ENCODE measurements at places on chromosomes 1 and 21. TPM values are rescaled to one million over a fixed set of nuclear protein-coding genes. Genes with fewer than 3 reads are reported as not detected.

PIK3R3 gene
- total RNA-seq, result 1.4 TPM

RPS6KA1 gene
- 139 TPM for total RNA-seq

TRIM63 gene
- total RNA-seq, result not detected

SLC25A34 gene
- 0.56 TPM for total RNA-seq

OPRD1 gene
- total RNA-seq, result not detected

GJA8 gene
- total RNA-seq, result not detected

OR14K1 gene
- not detected for total RNA-seq

VSIG8 gene
- total RNA-seq, result not detected

GJA5 gene
- total RNA-seq, result not detected

ETV3L gene
- total RNA-seq, result not detected

TMEM200B gene
- 1.1 TPM for total RNA-seq

FOXO6 gene
- 0.49 TPM for total RNA-seq

KDF1 gene
- total RNA-seq, result 0.27 TPM

DNA sequence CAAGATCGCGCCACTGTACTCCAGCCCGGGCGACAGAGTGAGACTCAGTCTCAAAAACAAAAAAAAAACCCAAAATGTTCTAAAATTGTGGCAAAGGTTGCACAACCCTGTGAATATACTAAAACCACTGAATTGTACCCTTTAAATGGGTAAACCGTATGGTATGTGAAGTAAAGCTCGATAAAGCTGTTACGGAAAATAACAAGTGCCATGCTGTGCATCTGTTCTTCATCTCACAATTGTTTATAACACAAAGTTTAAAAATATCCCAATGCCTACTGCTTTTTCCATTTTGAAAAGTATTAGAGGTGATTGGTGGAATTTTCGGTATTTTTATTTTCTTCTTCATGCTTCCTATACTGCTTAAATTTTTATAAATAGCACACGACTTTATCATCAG lies 111.5 kb downstream of the ENAH start:
- no peak for DNase-seq

DNA sequence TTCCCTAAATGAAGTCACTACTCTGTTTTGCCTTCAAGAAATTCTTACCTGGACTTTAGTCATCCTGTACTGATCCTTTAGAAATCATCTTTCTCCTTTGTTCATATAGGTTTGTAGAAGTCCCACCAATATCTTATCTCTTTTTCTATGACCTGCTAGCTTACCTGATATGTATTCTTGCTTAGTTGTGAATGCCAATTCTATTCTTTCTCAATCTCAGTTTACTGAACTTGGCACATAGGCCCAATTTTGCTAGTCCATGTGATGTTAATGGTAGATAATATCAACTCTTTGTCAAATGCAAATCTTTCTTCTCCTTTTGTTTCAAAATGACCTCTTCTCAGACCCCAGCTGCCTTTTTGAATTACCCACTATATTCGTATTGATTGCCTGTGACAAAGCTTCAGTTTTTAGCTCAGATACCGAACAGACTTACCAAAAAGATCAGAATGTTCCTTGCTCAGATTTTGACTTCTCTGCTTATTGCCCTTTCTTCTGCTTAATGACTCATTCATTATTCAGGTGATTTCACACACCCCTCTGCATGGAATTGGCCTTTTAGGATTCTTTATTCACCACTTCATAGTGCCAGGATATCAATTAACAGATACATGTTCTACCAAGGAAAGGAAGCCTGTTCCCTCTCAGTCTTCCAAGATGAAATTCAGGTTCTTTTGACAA lies 20.6 kb downstream of the IPO9 start:
- DNase-seq, result no peak

GRCh38 chr1:218247339-218247738 lies 37.8 kb upstream of the RRP15 start:
- no peak for DNase-seq

DNA sequence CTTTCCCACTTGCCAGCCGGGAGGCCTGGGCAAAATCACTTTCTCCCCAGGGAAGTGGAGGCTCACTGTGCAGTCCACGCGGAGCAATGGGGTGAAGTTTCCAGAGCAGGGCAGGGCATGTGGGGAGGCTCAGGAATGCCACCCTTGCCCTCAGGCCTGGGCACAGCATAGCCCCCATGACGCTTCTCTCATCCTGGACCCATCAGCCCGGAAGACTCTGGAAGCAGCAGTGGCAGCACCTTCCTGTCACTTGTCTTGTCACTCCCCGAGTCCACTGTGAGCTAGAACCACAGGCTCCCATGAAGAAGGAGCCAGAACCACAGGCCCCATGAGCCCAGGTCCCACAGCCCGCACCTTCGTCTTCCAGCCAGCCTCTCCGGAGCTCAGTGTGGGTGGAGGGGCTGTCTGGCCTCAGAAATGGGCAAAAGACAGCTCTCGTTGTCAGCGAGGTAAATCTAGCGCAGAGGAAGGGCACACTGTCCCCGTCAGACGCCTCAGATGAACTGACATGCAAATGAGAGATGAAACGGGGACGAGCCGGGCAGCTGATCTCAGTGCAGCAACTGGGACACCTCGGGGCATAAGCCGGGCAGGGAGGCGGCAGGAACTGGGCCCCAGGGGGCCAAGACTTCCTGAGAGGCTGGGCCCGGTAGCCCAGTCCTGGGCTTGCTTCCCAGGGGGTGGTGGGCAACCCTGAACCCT lies 6.1 kb downstream of the PDE9A start:
- DNase-seq, result no peak

- no peak for DNase-seq
Measured at GRCh38 chr1:237340892-237341291, 298.9 kb downstream of the RYR2 start.

- no peak for DNase-seq
Measured at GRCh38 chr1:47576758-47577115, 138.9 kb downstream of the FOXD2 start.

DNA sequence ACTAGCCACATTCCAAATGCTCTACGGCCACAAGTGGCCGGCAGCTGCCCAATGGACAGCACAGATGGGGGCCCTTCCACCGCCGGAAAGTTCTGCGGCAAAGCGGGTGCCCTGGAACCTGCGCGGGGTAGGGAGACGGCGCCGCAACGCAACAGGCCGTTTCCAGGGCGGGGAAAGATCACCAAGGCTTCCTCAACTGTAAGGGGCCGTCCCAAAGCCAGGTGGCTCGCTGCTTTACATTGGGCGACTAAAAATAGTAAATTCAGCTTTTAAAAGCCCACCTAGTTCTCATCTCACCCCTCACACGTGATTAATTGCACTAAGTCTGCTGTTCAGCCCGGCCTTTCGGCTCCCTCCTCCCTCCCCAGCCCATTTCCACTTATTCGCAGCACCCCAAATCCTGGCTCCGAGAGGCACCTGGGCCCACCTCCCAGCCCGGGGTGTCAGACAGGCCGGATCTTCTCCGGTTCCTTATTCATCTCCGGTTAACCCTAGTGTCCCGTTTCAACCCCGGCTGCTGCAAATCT lies 643 bp downstream of the CFAP298 start:
- DNase-seq, result peak; percentile 61

- DNase-seq, result peak; percentile 79
Measured at GRCh38 chr1:205484985-205485967, 19.2 kb upstream of the CDK18 start.

GRCh38 chr1:168146626-168147025 lies 9.9 kb upstream of the GPR161 start:
- no peak for DNase-seq

DNA sequence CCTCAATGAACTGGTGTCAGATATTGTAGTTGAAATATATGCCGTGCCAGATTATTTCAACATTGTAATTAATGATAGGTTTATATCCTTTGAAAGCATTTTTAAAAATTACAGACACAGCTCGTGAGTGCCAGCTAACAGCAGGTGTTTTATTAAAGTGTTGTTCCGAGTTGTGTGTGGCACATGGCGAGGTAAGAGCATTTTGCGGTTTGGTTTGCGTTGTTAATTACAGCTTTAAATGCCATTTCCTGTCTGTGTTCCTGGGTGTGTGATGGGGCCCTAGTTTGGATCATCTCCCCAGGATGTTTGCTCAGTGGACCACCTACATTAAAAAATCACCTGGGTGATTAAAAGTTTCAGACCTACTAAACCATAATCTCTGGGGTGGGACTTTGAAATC lies 97.4 kb downstream of the PRDM2 start:
- peak; percentile 23 for DNase-seq

GRCh38 chr1:81406292-81406999 lies 394.3 kb upstream of the ADGRL2 start:
- no peak for DNase-seq

DNA sequence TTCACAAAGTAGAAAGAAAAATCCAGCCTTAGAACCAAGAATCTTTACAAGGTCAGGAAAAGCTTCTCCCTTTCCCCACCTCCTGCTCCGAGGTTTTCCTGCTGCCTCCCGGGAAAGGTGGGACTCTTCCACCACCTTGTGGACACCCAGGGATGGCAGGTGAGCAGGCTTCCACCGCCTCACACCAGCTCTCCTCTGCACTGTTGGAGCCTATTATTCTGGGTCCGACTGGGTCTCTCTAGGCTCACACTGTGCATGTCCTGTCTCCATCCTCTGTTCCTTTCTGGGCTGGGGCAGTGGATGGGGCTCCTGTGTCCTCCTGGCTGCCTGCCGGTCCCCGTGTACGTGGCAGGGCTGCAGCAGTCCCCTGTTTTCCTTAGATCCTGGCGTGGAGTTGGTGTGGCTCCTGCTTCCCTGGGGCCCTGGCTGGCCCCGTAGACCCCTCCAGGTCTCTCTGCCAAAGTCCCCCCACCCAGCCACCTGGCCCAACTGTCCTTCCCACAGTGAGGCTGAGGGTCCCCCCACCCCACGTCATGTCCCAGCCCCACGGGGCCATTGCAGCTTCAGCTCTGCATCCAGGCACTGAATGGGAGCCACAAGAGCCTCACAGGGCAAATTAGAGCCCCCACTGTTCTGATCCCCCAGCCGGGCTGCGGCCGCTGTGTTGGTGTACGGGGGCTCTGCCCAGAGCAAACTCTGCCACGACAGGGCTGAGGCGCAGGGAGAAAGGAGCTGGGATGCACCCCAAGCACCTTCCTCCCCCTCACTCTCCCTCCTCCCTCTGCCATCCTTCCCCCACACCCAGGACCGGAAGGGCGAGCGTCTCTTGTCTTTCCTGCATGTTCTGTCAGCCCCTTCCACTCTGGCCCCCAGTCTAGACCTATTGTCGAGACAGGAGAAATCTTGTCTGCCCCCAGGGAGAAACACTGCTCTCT lies 3.3 kb upstream of the SLC45A1 start:
- peak; percentile 55 for DNase-seq

GRCh38 chr1:2976180-2976562 lies 45.1 kb upstream of the ACTRT2 start:
- no peak for DNase-seq

- no peak for DNase-seq
Measured at GRCh38 chr1:88936760-88937342, 45.5 kb upstream of the GTF2B start.

DNA sequence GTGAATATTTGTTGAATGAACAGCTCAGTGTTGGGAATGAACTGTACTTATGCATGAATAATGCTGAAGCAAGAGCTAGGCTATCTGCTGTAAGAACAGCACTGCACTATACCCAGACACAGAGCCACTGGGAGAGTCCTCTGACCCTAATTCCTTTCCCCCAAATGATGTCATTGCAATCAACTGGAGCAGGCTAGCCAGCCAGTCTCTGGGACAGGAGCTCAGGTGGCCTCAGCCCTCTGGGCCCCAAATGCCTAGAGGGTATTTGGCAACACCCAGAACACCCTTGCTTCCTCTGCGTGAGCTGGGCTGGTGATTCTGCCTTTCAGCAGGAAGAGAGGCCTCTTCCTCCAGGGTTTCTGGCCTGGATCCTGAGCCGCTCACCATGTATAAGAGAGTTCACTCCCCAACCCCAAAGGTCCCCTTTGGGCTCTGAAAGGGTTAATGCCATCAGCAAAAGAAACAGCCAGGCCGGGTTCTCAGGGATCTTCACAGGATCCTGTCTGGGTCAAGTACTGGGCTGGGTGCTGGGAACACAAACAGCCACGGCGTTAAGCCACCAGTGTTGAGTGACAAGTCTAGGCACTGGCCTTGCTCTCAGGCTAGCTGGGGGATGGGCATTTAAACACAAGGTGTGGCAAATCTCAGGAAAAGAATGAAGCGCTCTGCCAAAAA lies 3.7 kb upstream of the PADI4 start:
- no peak for DNase-seq

- DNase-seq, result peak; percentile 65
Measured at GRCh38 chr1:17201201-17202021, 3.5 kb upstream of the PADI1 start.

DNA sequence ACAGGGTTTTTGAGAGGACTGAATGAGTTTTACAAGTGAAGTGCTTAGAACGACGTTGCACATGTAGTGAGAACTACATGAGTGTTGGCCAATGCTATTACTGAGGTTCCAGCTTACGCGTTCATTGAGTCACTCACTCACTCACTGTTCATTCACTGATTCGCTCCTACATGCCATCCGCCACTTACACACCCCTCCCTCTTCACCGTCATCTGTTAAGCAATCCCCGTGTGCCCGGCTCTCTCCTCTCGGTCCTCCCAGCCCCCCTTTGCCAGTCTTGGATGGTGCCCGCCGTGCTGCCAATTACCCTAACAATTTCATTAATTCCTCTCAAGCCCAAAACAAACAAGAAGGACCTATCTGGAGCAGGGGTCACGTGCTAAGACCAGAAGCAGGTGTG lies 27.3 kb upstream of the EPHA2 start:
- DNase-seq, result no peak

- no peak for DNase-seq
Measured at GRCh38 chr1:118097622-118098348, 87.2 kb downstream of the SPAG17 start.
